ENCODE measurements at places on chromosomes 13 and 19.

- DNase-seq: no peak
Measured at GRCh38 chr13:33250609-33251008, 34.9 kb downstream of the STARD13 start.

DNA sequence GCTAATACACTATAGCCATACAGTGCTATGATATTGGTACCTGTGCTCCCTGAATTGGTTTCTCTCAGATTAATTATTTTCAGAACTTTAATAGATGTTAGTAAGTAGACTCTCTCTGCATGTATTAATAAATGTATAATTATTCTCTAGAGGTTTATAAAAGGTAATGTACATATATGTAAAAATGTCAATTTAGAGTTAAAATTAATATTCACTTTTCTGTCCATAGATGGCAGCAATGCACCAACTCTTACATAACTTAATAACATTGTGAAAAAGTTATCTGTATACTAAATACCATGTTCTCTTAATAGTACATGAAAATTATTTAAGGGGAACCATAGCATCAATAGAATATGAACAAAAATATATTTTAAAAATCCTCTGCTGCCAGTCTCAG, 515.0 kb upstream of the KLHL1 start:
- no peak for DNase-seq

GRCh38 chr19:33662391-33663092, 40.8 kb downstream of the CHST8 start:
- DNase-seq: no peak

GRCh38 chr19:48867123-48867745, 1.2 kb downstream of the PLEKHA4 start:
- DNase-seq: no peak

DNA sequence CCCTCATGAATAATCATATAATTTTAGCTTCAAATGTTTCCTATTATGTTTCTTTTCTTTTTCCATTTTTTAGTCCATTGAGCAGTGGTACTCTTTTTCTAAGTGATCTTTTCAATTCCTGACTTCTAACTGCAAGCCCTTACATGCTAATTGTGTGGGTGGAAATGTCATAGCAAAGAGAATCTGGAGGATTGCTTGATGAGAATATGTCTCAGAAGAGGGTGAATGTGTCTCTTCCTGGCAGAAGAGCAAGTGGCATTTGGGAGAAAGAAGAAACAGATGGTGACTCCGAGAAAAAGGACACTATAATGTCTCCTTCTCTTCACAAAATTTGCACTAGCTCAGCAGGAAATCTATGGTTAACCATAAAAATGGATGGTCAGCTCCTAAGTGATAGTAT, 2320.0 kb downstream of the PCDH9 start:
- DNase-seq: no peak

DNA sequence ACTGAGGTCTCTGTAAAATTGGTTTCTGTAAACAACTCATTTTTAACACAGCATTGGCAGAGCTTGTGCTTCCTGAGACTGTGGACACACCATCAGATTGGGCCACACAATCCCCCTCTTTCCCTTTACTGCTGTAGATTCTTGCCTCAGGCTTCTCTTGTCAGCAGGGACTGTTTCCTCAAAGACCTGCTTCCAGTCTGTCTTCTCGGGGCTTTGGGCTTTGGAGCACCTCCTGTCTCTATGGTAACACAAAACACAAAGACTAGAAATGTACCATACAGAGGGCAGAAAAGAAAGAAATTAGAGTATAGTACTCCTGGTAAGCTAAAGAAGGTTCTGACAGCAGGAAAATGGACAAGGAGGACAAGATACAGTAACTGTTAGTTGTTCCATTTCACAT, 484.5 kb downstream of the DIAPH3 start:
- DNase-seq: no peak

- no peak for DNase-seq
Measured at GRCh38 chr13:112799394-112799793, 109.6 kb downstream of the ATP11A start.

DNA sequence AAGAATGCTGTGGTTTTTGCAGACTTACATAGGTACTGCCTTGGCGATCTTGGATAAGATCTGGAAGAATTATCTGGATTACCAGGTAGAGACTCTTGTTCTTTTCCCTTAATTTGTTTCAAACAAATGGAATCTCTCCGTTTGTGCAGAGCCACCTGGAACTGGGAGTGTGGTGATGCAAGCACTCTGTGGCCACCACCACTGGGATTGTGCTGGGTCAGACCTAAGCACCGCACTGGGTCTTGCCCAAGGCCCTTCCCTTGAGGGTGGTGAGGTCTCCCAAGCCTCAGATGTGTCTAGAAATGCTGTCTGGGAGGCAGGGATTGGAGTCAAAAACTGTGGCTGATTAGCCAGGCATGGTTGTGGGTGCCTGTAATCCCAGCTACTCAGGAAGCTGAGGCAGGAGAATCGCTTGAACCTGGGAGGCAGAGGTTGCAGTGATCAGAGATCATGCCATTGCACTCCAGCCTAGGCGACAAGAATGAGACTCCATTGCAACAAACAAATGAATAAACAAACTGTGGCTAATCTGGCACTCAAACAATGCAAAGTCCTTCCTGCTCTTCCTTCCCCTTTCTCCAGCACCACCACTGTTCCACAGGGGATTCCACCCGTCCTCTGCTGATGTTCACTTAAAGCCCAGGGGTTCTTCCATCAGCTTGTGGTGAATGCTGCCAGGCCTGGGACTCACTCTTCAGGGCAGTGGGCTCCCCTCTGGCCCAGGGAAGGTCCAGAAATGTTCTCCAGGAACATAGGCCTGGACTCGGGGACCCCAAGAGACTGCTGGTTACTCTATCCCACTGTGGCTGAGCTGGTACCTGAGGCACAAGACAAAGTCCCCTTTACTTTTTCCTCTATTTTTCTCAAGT, 10.8 kb upstream of the CEACAM1 start:
- no peak for DNase-seq

GRCh38 chr19:28990522-28990921, 222.4 kb downstream of the UQCRFS1 start:
- no peak for DNase-seq

DNA sequence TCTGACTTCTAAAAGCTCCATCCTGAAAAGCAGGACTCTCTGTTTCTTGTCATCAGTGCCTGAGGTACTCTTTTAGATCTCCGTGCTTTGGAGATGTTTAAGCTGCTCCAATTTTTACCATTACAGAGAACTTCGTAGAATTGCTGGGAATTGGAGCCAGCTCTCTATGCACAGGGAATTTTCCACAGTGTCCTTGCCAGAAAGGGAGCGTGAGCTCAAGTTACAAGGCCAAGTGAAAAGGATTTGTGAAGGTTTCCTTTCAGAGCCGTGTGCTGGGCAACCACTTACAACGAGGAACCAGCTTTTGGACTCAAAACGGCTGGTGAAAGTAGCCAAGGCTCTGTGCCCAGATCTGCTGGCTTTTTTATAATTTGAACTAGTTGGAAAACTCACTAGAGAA, 82.6 kb downstream of the NUFIP1 start:
- DNase-seq: no peak

DNA sequence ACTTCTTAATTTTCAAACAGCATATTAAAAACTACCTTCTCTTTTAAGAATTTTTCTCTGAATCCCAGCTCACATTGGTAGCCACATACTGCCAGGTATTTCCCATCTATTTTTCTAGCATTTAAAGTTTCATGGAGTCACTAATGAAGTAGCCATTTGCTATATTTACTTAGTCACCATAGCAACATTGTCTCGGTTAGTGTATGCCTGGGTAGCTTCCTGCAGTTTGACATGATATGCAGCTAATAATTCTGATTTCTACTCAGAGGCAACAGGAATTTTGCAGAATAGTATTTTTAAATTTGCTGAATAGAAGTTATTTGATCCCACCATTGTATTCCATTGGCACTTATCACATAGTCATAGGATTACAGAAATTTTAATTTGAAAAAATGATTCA, 30.9 kb upstream of the KCTD4 start:
- no peak for DNase-seq

GRCh38 chr19:16970821-16971220, 55.8 kb downstream of the CPAMD8 start:
- no peak for DNase-seq

GRCh38 chr19:15154002-15154612, 46.7 kb downstream of the NOTCH3 start:
- DNase-seq: peak; percentile 71

DNA sequence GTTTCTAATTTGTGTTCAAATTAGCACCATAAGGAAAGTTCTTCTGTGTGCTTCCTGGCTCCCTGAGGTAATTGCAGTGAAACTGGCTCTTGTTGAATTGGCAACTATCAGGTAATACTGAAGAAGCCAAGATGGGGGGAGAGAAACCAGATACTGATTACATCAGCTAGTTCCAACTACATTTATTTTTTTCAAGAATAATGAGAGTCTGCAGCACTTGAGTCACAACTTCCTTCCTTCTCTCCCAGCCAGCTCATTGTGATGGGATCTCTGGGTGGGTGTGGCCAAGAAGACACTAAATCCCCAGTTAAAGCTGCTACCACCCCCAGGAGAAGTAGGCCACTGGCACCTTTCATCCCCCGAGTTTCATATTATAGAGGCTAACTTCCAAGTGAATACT, 100.7 kb upstream of the RXFP2 start:
- no peak for DNase-seq

DNA sequence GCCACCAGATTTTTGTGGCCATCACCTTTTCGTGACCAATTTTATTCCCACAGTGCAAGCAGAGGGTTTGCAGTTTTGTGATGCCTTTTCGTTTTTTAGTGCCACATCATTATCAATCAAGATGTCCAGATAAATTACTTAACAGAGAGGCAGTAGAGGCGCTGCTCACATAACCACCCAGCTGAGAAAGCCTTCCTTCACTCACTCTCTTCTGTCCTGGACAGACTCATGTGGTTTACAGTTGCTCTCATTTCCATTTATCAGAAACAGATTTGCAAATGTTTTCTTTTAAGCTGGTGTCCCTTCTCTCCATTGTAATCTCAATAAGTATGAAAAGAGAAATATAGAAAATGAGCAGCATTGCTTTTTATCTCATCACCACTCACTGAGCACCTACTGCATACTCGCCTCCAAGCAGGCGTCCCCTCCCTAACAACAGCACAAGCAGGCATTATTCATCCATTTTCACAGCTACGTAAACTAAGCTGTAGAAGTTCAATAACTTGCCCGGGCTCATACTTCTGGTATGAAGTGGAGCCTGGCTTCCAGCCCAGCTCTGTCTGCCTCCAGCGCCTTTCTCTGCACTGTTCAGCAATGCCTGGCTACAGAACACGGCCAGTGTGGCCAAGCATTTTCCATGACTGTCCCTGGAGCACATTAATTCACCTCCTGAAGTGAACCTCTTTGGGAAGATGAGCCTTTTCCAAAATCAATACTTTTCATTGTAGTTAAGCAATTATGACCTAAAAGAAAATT, 34.6 kb upstream of the KATNAL1 start:
- no peak for DNase-seq

GRCh38 chr19:3821156-3821555, 35.0 kb upstream of the MATK start:
- no peak for DNase-seq

DNA sequence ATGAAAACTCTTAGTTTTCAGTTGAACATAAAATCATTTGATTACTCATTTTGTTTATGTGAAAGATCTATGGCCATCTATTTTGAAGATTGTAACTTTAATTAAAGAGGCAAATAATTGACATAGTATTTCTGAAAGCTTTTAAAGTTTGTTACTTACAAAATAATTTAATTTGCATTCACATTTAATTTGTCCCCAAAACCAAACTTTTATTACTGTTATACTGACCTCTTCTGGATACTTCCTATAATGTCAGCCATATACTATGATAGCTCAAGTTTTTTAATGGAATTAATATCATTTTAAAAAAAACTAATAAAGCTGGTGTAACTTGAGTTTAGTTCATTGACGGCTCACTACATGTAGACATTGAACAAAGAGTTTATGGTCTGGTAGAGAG, 4.9 kb upstream of the SGCG start:
- no peak for DNase-seq

- no peak for DNase-seq
Measured at GRCh38 chr13:112952759-112953551, 16.1 kb upstream of the MCF2L start.

DNA sequence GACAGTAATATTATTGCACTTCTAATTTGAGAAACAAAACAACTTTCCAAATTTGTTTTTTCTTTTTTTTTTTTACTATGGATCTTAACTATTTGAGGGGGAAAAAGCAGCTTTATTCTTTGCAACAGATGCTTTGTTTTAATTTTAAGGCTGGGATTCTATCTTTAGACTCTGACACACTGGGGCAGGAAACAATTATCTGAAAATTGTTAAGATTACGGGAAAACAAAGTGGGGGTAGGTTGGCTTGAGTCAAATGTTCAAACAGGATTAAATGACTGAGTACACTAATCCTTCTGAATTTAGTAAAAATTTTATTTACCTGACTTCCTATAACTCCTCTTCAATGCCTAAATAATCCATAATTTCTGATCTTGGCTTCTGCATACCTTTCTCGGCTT, 543.2 kb downstream of the SLITRK6 start:
- DNase-seq: no peak

GRCh38 chr19:45592366-45592765, 7.8 kb upstream of the OPA3 start:
- DNase-seq: no peak

DNA sequence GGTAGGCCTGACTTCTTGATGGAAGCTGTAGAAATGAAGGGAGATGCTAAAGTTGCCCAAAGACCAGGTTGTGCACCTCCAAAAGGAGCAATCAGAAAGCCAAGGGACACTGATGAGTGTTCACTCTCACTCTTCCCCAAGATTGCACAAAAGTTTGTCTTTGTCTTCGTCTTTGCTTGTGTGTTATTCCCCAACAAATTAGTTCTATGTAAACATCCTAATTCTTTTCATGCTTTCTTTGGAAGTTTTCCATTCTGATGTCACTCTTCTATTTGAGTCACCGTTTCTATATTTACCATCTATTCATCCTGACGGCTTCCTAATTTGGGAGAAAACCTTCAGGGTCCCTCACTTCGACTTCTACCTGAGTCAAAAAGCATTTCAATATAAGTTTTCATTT, 3.7 kb upstream of the TMEM272 start:
- no peak for DNase-seq

GRCh38 chr13:64709079-64709478, 2521.1 kb downstream of the PCDH9 start:
- no peak for DNase-seq

GRCh38 chr19:18159810-18160209, 6.8 kb downstream of the PIK3R2 start:
- DNase-seq: no peak

GRCh38 chr13:37195621-37196020, 90.2 kb upstream of the CSNK1A1L start:
- no peak for DNase-seq

DNA sequence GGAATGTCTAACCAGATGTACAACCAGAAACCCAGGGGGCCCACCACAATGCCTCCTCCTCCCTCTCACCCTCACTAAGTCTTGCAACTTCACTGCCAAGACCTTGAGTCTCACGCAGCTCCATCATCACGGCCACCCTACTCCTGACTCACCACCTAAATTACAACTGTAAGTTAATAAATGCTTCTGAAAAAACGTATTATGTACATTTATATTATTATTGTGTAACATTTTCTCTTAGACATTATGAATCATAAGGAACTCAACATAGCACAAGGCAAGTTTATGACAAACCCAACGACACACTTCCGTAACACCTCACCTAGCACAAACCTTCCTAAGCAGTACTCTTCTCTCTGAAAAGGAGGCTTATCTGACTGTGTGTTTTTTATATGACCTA, 20.7 kb downstream of the MIPEP start:
- DNase-seq: no peak

GRCh38 chr13:48249018-48249417, 16.0 kb downstream of the ITM2B start:
- no peak for DNase-seq

GRCh38 chr13:79648191-79648590, 167.2 kb downstream of the NDFIP2 start:
- DNase-seq: no peak

- no peak for DNase-seq
Measured at GRCh38 chr13:46479283-46479682, 73.7 kb upstream of the LRCH1 start.

All from DND-41 (cell line).